GM12878 (cell line): ENCODE measurements at places on chromosomes 6 and 20. TPM values are rescaled to one million over a fixed set of nuclear protein-coding genes. Genes with fewer than 3 reads are reported as not detected.
A peak's percentile ranks its signal among the peaks of the same experiment; 100 is the strongest.

The UNC5CL gene
- 0.32 and 0.37 TPM in 2 replicates for polyA plus RNA-seq

The SYNDIG1 gene
- polyA plus RNA-seq: not detected in 2 replicates

The VSX1 gene
- polyA plus RNA-seq: not detected in 2 replicates

The DBNDD2 gene
- polyA plus RNA-seq: 0.21 TPM in 1 of 2 replicates, not detected in the other

The SOX4 gene
- 32.3 and 32.7 TPM in 2 replicates for polyA plus RNA-seq

- no peak for DNase-seq
Observed at GRCh38 chr6:74597266-74597665, 608.6 kb downstream of the COL12A1 start.

DNA sequence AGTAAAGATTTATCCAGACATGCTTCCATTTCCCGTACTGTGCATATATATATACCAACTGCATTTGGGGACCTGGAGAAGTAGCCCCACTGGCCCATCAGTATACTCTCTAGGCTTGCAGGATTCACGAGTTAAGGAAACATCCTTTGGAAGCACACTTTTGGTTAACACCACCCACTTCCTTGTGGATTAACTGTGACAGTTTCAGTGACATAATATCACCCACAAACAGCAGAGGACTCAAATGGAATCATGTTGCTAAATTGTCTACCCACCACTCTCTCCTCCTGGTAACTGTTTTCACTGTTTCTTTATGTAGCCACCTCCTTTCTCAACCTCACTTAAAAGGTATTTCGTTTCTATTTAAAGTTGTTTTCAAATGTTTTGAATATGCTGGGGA is 55.0 kb downstream of the PROKR2 start:
- no peak for DNase-seq

DNA sequence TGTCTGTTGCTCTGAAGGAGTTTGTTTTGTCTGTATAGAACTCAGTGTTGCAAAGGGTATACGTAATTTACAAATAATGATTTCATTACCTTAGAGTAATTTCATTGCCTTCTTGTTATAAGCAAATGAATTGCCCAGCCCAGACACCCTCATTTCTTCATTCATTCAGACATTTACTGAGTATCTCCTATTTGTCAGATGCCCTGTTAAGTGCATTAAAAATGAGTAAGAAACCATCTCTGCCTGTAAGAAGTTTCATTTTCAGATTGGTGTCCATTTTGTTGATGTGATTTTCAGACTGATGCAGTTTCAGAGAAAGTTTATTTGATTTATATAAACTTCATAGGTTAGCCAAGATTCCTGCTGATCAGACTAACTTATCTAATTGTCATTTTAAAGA is 429.3 kb downstream of the PHF3 start:
- no peak for DNase-seq

GRCh38 chr20:44924541-44924940 is 14.7 kb downstream of the PABPC1L start:
- no peak for DNase-seq

GRCh38 chr6:151690768-151691562 is 116.5 kb upstream of the ESR1 start:
- DNase-seq: peak; percentile 83

DNA sequence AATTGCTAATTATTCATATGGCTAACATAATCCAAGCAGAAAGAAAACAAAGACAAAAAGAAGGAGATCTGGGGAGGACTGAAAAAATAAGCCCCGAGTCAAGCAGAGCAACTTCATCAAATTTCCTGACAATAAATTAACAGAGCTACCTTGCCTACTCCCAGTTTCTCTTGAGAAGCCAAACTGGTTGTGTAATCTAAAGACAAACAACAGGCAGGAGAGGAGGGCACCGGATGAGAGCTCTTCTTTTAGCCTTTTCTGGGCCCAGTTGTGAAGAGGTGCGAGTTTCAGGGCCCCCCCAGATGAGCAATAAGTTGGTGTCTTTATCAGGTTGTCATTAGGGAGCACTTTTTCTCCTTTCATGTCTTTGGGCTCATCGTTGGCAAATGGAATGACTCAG is 197.1 kb upstream of the PCSK2 start:
- no peak for DNase-seq

DNA sequence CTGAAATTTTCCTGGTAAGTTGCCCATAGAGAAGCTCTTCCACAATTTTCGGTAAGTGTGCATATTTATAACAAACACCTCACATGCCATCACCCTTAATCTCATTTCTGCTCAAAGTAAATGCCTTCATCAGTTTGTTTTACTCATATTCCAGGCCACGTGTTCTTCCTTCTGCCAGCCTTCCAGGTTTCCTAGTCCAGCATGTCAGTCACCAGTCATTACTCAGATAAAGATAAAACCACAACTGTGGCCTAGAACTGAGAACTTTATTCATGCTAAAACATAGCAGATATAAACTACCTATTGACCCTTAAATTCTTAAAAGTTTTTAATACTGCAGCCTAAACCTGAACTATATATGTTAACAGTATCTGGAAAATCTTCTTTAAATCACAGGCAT is 149.5 kb upstream of the SLC22A16 start:
- DNase-seq: no peak

GRCh38 chr6:149043476-149044130 is 273.9 kb upstream of the TAB2 start:
- DNase-seq: no peak

DNA sequence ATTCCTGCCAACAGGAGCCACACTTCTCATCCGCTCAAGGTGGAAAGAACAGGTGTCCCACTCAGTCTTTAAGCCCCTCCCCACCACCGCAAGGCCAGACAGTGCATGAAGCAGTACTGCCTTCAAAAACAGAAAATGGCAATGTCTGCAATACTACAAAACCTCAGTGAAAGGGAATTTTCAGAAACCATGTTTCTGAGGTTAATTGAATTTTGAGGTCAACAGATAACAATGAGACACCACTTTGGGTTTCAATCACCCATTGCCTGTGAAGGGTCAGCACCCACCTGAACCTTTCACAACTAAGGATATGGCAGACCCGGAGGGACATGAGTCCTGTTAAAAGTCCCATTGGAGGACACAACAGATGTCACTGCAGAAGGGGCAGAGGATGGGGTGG is 13.0 kb downstream of the ZC3H12D start:
- no peak for DNase-seq

- DNase-seq: no peak
Observed at GRCh38 chr6:135673501-135674309, 176.2 kb upstream of the AHI1 start.

DNA sequence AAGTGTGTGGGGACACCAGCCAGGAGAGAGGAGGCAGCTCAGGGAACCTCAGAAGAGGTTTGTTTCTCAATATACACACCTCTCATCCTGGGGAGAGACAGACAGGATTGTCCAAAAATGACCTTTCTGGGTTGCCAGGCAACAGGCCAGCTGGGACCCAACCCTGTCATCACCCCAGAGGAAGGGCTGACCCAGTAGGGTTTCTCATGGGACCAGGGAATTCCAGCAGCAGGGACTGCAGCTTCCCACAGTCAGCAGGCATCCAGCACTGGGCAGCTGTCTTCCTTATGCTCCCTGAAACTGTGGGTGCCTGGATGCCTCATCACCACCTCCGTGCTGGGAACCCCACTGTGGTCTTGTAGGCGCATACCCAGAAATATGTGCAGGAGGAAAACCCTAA is 1.3 kb downstream of the C20orf202 start:
- no peak for DNase-seq

- DNase-seq: no peak
Observed at GRCh38 chr6:17150096-17150495, 48.2 kb downstream of the STMND1 start.

DNA sequence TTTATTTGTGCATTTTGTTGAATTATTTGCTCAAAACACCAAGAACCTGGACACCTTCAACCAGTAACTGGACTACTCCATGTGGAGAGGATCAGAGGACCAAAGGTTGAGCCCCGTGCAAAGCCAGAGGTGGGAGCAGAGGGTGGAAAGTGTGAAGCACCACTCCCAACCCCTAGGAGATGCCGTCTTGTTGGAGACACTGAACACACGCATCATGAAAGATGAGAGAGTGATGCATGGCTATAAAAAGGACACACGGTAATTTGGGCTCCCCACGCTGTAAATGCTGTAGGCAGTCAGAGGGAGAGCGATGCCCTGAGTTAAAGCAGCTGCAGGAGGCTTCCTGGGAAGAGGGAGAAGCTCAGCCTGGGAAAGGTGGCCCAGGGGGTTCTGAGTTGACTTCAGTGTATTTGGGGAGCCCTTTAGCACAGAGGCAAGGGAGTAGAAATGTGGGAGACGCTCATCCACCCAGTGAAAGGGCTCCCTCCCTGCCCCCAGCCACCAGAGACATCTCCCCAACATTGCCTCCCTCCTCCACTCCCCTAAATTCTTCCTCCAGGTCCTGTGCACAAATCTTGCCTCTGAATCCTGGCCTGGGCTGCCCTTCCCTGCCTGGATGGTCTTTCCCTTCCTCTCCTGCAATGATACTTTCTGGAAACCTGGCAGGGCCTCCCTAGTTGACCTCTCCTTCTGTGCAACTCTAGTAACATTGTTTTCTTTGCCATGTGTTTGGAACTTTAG is 55.8 kb upstream of the IYD start:
- no peak for DNase-seq

DNA sequence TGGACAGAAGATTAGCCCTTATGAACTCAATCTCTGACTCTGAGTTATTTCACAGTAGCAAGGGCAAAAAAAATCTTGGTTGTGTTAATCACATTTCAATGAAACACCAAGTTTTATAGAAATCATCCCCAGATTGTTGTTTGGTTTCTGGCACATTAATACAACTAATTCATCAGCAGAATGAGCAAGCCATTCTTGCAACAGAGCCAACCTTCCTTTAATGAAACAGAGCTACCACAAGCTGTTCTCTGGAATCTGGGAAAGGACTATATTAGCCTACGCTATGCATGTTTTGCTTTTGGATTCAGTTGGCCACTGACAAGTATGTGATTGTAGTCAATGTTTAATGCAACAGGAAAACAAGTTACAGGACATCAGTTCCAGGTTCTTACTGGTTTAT is 13.8 kb upstream of the POPDC3 start:
- DNase-seq: no peak

DNA sequence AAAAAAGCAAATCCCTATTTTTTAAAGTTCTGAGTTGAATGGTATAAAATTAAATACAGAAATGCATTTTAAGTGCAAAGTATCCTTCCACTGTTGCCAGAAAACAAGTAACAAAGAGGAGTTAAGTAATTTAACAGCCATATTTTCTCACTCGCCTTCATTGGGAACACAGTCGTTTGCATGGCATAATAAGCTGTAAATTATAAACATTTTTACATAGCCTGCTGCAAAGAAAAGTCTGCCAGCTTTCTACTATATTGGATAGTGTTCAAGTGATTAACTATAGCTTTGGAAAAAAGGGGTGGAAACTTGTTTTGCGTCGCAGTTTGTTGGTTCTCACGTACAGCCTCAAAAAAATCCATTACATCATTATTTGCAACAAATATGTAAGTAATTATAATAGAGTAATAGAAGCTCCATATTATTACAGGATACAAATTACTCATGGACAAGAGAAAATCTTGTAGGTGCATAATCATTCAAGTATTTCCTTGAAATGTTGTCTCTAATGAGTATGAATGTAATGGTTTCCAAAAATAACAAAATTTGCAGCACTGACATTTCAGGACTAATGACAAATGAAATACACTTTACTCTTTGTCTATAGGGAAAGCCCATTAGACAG is 139.3 kb downstream of the PDSS2 start:
- DNase-seq: no peak

GRCh38 chr6:126118058-126118755 is 131.9 kb downstream of the TRMT11 start:
- DNase-seq: no peak

GRCh38 chr6:135289816-135290215 is 108.7 kb downstream of the MYB start:
- DNase-seq: no peak

- no peak for DNase-seq
Observed at GRCh38 chr6:82772851-82773717, 292.6 kb downstream of the UBE3D start.

DNA sequence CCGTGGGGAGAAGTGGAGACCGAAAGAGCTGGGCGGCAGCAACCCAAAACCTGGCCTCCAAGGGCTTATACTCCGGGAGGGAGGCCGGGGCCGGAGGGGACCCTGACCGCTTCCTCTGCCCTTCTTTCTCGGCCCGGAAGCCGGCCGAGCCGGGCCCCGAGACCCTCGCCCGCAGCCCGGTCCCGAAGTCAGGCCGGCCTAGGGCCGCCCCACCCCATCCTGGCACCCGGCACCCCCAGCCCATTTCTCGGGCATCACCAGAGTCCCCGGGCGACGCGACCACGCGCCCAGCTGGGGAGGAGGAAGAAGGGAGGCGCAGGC is 572 bp upstream of the ZDHHC14 start:
- no peak for DNase-seq

- no peak for DNase-seq
Observed at GRCh38 chr6:35238843-35239289, 20.7 kb upstream of the ZNF76 start.

DNA sequence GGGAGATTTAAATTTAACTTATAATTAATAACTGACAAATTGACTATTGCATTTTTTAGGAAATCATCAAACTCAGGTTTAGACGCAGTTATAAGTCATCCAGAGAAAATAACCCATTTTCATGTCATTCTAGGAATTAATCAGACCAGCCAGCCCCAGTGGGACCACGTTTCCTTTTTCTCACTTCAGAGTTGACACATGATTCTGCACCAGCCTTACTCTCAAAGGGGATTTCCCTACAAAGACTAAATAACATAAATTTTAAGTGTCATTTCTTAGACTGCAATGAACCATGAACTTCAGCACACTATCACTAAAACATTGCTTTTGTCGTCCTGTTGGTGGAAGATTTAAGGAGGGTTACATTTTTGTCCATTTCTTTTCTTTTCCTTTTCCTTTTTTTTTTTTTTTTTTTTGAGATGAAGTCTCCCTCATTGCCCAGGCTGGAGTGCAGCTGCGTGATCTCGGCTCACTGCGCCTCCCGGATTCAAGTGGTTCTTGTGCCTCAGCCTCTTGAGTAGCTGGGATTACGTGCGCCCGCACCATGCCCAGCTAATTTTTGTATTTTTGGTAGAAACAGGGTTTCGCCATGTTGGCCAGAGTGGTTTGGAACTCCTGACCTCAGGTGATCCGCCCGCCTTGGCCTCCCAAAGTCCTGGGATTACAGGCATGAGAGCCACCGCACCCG is 3.6 kb downstream of the IPCEF1 start:
- DNase-seq: peak; percentile 84

- no peak for DNase-seq
Observed at GRCh38 chr20:37228082-37228481, 33.5 kb downstream of the GHRH start.
